ENCODE measurements at places on chromosomes 7 and 10.

DNA sequence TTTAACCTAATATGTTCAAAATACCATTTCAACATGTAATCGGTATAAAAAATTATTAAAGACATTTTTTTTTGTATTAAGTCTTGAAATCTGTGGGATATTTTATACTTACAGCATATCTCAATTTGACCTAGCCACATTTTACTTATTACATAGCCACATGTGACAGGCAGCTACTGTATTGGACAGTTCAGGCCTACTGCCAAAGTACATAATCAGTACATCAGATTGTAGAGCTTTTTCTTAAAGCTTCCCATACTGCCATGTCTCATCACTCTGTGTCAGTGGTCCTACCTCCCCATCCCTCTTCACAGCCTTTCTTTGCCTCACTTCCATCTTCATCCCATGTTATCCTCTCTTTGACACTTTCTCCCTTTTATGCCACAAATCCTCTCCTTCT is 43.0 kb downstream of the LOXL4 start:
- DNase-seq: no peak

DNA sequence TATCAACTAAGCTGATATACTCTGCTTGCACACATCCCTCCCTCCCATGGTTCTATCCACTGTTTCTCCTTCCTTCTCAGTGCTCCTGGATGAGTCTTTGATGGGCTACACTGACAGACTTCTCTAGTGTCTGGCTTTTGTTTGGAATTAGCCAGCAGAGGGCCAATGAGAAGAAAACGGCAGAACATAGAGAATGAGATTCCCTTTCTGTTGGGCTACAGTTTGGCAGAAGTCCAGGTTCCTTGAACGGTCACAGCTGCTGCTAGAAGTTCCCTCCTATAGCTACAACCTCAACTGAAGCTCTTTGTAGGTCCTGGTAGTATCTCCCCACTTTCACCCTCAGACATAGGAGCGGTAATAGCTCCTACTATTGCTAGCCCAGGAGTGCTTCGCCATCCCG is 251.1 kb upstream of the LRRN3 start:
- DNase-seq: no peak

DNA sequence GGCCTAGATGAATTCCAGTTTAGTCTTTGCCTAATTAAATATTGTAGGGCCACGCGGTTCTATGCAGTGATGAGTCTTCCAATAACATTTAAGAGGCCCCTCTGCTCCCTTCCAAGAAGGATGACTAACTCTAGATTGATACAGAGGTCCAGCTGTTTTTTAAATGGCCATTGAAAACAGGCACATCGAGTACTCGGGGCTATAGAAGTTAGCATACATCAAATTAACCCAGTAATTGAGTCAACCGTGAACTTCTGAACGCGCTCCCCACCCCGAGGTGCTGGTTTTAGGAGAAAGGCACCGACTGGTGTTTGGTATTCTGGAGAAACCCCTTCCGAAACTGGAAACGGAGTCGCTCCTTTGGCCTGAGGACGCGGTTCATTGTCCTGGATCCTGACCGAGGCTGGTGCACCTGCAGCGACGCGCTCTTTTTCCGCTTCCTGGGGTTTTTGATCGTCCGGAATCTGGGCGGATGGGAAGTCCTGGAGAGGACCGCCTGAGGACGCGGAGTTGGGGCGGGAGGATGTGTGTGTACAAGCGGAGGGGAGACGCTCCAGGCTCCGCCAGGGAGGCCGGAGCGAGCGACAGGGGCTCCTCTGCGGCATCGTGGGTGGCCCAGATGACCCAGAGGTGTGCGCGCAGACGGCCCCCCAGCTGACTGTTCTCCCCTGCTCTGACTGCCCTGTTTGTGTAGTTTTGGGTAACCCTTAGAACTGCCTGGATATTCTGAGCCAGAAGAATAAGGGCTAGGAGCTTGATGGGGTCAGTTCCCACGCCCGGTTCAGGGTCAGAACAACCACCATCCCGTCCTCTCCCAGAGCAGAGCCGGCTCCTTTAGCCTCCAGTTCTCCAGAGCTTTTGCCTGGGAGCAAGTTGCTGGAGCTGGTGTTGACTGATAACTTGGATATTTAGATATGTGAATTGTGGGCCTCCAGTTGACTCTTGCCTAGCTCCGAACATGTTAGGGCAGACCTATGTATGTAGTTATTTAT is 711 bp downstream of the FAM221A start:
- peak; percentile 38 for DNase-seq

- DNase-seq: no peak
Measured at GRCh38 chr7:3683546-3684539, 382.8 kb downstream of the SDK1 start.

GRCh38 chr10:97731346-97732051 is 5.4 kb upstream of the ZFYVE27 start:
- no peak for DNase-seq

GRCh38 chr7:19463581-19463980 is 245.3 kb downstream of the POLR1F start:
- DNase-seq: no peak

DNA sequence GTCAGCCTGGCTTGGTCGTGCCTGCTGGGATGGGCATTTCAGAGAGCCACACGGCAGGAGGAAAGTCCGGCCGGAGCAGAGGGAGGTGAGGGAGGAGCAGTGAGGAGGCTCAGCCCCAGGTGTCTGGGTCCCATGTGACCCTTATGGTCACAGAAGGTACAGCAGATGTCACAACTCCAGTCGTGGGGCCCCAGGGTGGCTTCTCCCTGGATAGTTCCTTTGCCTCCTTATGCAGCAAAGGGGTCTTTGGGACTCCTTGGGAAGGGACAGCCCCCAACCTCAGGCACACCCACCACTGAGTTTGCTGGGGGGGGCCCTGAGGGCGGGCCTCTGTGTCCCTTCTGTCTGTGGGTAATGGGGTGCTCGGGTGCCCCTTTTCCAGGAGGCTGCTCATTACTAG is 19.6 kb upstream of the PRKAG2 start:
- DNase-seq: no peak

DNA sequence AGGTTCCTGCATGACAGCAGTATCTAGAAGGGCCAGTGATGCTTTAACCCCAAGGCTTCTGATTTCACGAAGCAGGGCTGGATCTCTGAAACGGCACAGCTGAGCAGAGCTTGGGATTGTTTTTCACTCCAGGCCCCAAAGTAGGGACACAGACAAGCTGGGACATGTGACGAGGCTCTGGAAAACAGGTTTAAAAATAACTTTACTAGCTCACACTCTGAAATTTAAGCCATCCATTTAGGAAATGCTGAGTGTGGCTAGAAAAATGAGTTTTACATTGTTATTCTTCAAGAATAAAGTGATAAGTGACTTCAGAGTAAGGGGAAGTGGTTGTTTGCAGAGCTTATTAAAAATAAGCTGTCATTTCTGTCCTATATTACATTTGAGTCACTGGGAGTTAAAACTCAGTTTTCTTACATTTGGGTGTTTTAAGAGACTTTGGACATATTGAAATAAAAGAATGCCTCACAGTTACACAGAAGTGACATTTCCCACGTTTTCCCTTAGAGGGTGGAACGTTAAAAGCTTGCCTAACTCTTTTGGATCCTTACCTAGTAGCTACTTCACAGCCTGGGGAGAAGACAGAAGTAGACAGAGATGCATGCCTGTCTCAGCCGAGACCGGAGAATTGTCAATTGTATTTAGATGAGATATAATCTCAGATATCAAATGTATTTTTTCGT is 107.8 kb downstream of the GALNT17 start:
- DNase-seq: no peak

GRCh38 chr7:84194484-84195271 is at the start of gene SEMA3A:
TSS of gene SEMA3A (minus strand) at chr7:84194789. CDS start at chr7:84194586, 203 bp downstream.
- no peak for DNase-seq

GRCh38 chr10:95559471-95559870 is 1.7 kb downstream of the SORBS1 start:
- no peak for DNase-seq

DNA sequence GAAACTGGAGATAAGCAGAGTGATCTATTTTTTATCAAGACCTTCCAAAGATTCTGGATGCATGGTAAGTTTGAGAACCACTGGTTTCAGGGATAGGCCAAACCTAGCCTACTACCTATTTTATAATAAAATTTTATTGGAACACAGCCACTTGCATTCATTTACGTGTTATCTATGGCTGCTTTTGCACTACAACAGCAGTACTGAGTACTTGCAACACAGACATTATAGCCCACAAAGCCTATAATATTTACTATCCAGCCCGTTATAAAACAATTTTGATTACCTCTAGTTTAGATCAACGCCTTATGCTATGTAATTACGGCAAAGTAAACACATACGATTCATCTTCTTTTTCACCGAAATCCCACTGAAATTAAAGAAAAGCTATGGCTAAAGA is 18.4 kb downstream of the STEAP1 start:
- DNase-seq: no peak

- no peak for DNase-seq
Measured at GRCh38 chr7:136148920-136149319, 171.8 kb upstream of the MTPN start.

DNA sequence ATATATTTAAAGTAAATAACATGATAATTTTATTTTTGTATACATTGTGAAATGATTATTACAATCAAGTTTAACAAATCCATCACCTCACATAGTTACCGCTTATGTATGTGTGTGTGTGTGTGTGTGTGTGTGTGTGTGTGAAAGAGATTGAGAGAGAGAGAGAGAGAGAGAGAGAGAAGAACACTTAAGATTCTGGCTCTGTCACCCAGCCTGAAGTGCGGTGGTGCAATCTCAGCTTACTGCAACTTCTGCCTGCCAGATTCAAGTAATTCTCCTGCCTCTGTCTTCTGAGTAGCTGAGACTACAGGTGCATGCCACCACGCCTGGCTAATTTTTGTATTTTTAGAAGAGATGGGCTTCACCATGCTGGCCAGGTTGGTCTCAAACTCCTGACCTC is 17.8 kb downstream of the LYZL1 start:
- no peak for DNase-seq

GRCh38 chr7:33457039-33457438 is 327.7 kb downstream of the BBS9 start:
- no peak for DNase-seq

GRCh38 chr7:48390388-48391327 is 219.4 kb downstream of the ABCA13 start:
- DNase-seq: no peak

DNA sequence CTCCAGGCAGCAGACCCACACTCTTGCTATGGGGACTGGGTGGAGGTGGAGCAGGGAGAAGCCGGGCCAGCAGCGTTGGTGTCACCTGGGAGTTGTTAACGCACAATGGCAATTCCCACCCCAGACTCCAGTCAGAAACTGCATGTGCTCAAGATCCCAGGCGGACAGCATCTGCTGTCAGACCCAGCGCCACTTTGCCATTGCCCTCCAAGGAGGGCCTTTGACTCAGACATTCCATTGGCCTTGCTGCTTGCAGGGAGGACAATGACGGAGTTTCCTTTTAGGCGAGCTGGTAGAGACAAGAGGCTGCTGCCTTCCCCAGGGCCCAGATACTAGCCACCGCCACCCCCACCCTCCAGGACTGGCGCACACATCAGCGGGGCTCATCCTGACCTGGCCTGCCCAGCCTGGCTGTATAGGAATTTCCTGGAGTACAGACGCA is 34.5 kb downstream of the ZNF775 start:
- no peak for DNase-seq

DNA sequence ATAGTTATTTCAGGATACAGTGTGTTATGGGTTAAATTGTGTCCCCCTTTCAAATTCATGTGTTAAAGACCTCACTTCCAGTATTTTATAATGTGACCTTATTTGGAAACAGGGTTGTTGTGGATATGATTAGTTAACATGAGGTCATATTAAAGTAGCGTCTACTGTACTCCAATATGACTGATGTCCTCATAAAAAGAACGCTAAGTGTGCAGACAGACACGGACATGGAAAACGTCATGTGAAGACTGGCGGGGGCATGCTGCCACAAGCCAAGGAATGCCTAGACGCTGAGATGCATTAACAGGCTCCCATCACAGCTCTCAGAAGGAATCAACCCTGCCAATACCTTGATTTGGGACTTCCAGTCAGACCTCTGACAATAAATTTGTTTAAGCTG is 1.5 kb upstream of the WDR37 start:
- no peak for DNase-seq

GRCh38 chr7:151660141-151660540 is 140.4 kb upstream of the RHEB start:
- no peak for DNase-seq

- no peak for DNase-seq
Measured at GRCh38 chr7:34454381-34454780, 203.6 kb upstream of the NPSR1 start.

DNA sequence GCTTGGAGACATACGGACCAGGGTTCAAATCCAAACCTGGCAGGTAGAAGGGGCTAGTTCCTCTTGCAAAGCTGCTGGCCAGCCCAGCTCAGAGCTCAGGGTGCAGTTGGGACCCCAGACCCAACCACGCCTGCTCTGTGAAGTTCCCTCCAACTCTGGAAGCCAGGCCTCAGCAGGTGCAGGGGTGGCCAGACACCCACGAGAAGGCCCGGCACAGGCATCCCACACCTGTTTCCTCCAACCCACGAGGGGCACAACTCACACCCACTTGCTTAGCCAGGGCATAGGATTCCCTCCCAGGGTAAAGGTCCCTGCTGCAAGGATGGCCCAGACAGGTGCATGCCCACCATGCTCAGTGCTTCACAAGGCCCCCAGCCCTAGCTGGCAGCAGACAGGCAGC is 262.4 kb downstream of the GRID1 start:
- DNase-seq: no peak

- no peak for DNase-seq
Measured at GRCh38 chr7:22277375-22277774, 79.6 kb downstream of the RAPGEF5 start.

- DNase-seq: no peak
Measured at GRCh38 chr7:30171766-30172447, 37.1 kb downstream of the MTURN start.

- DNase-seq: peak; percentile 21
Measured at GRCh38 chr7:87445897-87446296, 29.6 kb downstream of the ABCB4 start.

DNA sequence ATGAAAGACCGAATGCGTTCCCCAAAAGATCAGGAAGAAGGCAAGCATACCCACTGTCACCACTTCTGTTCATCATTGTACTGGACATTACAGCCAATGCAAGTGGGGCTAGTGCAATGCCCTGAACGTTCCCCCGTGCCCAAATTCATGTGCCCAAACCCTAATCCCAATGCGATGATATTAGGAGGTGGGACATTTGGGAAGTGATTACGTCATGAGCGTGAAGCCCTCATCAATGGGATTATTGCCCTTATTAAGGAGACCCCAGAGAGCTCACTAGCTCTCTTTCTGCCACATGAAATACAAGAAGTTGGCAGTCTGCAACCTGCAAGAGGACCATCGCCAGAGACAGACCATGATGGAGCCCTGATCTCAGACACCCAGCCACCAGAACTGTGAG is 511.4 kb upstream of the TPK1 start:
- DNase-seq: no peak

All from GM12864 (cell line).